Hepatocyte (in vitro differentiated cells): ENCODE measurements at places on chromosomes 5 and 9. TPM values are rescaled to one million over a fixed set of nuclear protein-coding genes. Genes with fewer than 3 reads are reported as not detected.

DNA sequence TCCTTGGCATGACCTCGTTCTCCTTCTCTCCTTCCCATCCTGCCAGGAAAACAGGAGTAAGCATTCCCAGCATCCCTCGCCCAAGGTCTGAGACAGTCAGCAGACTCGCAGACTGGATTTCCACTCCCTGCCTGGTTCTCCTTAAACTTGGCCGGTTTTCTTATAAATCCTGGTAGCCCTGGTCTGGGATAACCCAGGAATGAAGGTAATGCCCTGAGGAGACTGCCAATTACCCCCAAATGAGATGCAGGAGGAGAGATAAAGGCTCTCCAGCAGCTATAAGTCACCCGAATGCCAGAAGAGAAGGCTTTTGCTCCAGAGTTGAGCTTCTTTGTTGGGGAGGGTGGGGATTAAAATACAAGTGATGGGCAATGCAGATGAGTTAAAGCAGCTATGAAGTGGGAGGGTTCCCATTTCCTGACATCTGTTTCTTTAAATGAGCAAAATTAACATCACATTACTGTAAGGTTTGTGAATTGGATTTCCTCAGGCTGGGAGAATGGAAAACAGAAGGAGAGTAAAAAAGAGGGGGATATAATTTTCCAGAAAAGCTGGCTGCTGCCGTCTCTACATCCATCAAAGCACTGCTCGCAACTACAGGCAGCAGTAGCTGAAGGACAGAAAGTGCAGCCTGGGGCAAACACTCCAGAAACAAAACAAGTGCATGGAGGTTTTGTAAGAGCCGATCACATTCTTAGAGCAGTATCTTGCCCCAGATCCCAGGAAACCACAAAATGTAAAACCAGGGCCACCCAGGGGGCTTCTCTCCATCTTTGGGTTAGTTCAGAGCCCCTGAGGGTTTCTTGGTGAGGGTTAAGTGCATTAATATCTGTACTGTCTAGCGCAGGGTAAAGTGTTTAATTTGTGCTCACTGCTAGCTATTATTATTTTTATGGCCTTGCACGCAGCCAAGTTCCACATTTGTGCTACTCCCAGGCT is 177.6 kb upstream of the PANK3 start:
- no peaks in the 10 kb centered on the region for H3K27me3 ChIP-seq
- no peak overlapping the region for H3K4me3 ChIP-seq
- DNase-seq: no peak

DNA sequence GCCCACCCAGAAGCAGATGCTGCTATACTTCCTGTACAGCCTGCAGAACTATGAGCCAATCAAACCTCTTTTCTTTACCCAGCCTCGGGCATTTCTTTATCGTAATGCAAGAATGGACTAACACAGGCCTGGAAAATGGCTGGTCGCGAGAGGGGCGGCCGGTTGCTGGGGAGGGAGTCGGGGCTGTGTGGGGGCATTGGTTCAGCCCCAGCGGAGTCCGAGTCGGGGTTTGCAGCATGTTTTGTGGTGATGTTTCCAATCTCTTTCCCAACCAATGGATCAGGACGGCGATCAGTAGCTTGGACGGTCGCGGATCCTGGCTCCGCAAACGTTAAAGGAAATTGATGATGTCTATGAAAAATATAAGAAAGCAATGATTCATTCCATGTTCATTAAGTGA is 18.7 kb upstream of the IL31RA start:
- no peak for DNase-seq
- no peak overlapping the region for H3K4me3 ChIP-seq
- H3K27ac ChIP-seq: no peak overlapping the region
- no peaks in the 10 kb centered on the region for H3K4me1 ChIP-seq

DNA sequence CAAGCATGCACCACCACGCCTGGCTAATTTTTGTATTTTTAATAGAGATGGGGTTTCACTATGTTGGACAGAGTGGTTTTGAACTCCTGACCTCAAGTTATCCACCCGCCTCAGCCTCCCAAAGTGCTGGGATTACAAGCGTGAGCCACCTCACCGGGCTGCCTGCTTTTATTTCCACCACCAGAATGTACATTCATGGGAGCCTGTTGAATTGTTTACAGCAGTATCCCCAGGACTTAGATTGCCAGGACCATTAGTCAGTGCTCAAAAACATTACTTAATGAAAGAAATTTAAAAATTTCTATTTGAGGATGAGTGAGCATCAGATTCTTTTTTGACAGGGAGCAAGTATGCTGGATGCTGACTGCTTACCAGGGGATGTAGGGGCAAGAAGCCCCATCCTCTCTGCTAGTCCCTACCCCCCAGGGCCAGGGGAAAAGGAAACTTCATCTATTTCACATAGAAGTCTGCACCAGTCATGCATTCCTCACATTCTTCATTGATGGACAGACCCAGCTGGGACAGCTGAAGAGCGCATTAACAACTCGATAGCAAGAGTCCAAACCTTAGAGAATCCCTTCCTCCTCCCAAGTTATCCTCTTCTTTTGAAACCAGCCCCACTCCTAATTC is 10.3 kb upstream of the RGMB start:
- DNase-seq: no peak
- no peak overlapping the region for H3K27ac ChIP-seq
- H3K27me3 ChIP-seq: no peaks in the 10 kb centered on the region
- H3K36me3 ChIP-seq: no peaks in the 10 kb centered on the region
- no peaks in the 10 kb centered on the region for H3K4me1 ChIP-seq

DNA sequence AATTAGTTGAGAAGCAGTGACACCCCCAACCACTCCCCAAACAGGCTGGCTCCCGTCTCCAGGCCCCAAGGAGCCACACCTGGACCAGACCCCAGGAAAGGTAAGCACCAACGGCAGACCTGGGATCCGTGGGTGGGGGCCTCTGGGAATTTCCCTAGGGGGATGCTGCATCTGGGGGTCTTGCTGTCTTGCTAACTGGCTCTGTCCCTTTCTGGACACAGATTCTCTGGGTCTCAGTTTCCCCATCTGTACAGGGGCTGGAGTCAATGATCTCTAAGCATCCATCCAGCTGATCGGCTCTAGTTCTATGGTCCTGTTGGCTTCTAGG is 27.9 kb upstream of the IL17B start:
- DNase-seq: no peak
- no peak overlapping the region for H3K4me3 ChIP-seq
- H3K36me3 ChIP-seq: no peaks in the 10 kb centered on the region
- peak overlapping the region; percentile 79 for H3K27ac ChIP-seq

DNA sequence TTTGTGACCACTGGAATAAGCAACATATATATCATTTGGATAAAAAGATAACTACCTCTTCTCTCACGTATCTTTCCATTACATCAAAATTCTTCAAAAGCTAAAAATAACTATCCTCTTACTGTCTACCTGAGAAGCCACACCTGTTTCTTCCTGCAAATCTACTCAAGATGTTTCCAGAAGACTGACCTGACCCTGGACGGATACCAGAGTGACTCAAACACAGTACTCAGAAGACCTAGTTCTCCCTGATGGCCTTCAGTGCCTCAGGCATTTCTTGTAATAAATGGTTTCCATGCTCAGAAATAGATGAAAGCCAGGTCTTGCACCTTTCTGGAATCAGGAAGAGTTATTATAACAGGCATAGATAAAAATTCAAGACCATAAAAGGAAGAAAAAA is 245.9 kb upstream of the PIK3R1 start:
- no peak overlapping the region for H3K4me3 ChIP-seq
- no peak overlapping the region for H3K27ac ChIP-seq
- DNase-seq: peak; percentile 19

GRCh38 chr9:2385746-2386145 is 235.8 kb upstream of the VLDLR start:
- no peaks in the 10 kb centered on the region for H3K27me3 ChIP-seq
- H3K4me1 ChIP-seq: no peaks in the 10 kb centered on the region
- no peak overlapping the region for H3K27ac ChIP-seq
- H3K36me3 ChIP-seq: no peaks in the 10 kb centered on the region
- no peak for DNase-seq

Gene KIF4B
- 0.05 TPM in 1 of 2 replicates, not detected in the other for polyA plus RNA-seq

Gene LECT2
- polyA plus RNA-seq: 6.3 and 12.3 TPM in 2 replicates

Gene IL4
- polyA plus RNA-seq: not detected in 2 replicates

Gene OBP2B
- not detected in 2 replicates for polyA plus RNA-seq

Gene AHRR
- 1.8 and 2.4 TPM in 2 replicates for polyA plus RNA-seq
